HepG2 (cell line): ENCODE measurements at places on chromosomes 4 and X. TPM values are rescaled to one million over a fixed set of nuclear protein-coding genes. Genes with fewer than 3 reads are reported as not detected.

The CLCN4 gene
- total RNA-seq, result 2.5 and 2.6 TPM in 2 replicates

DNA sequence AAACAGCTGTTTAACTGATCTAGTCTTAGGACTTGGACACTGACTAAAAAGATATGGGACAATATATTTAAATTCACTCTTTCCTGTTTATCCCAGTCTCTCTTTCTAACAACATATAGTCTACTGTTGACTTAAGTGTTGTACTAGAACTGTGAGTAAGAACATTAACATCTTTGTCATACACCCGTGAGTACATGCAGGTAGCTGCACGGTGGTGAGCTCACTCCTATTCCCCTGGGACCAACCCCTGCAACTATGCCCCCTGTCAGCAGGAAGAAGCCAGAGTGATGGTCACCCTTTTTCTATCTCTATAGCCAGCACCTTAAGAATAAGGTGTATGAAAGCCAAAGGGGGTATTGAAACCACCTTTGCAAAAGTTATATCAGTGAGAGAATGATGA lies 17.6 kb downstream of the TBL1X start:
- peak overlapping the region; percentile 60 for H3K27ac ChIP-seq
- DNase-seq, result no peak
- H3K4me1 ChIP-seq, result peaks cover 74% of the 10 kb centered on the region
- no peaks in the 10 kb centered on the region for H3K27me3 ChIP-seq
- H3K36me3 ChIP-seq, result no peaks in the 10 kb centered on the region; the same call in 1 of the 2 replicates

GRCh38 chr4:148101235-148101634 lies 341.0 kb downstream of the NR3C2 start:
- no peak overlapping the region for H3K4me3 ChIP-seq
- H3K27me3 ChIP-seq, result no peaks in the 10 kb centered on the region
- H3K4me1 ChIP-seq, result no peaks in the 10 kb centered on the region
- H3K36me3 ChIP-seq, result no peaks in the 10 kb centered on the region
- DNase-seq, result no peak

The PDE6B gene
- 0.38 TPM in 1 of 2 replicates, not detected in the other for total RNA-seq

The SSX2 gene
- not detected in 2 replicates for total RNA-seq

The ARHGEF9 gene
- total RNA-seq, result 1.8 and 2.0 TPM in 2 replicates

- no peaks in the 10 kb centered on the region for H3K4me1 ChIP-seq
- no peaks in the 10 kb centered on the region for H3K27me3 ChIP-seq
- no peak for DNase-seq
- H3K36me3 ChIP-seq, result peaks cover 16% of the 10 kb centered on the region; the same call in 2 of the 3 replicates
Observed at GRCh38 chr4:78543424-78544125, 8.0 kb upstream of the ANXA3 start.

DNA sequence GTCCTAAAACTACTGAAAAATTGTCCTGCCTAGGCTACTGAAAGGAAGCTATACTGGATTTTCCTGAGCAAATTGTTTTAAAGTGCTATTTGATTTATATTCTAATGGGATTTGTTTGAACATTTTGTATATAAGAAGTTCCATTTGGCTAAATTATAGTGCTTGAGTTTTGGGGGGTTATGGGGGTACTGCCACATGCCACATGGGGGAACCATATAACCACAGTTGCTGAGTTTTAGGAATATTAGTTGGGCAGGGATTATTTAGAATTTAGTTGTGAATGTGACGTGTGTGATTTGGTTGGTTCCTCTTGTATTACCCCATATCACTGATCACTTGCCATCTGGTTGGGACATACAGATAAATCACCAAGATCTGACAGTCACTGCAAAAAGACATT lies 224.5 kb upstream of the TAPT1 start:
- DNase-seq, result no peak
- H3K4me3 ChIP-seq, result no peak overlapping the region
- peaks cover 5% of the 10 kb centered on the region; the same call in 1 of the 2 replicates for H3K4me1 ChIP-seq
- no peaks in the 10 kb centered on the region for H3K27me3 ChIP-seq
- no peak overlapping the region for H3K27ac ChIP-seq
